Cerebellar cortex (tissue), 1 donor: ENCODE measurements at places on chromosomes 1 and 21.

- DNase-seq = no peak
Observed at GRCh38 chr1:99992760-99993467, 23.1 kb downstream of the SLC35A3 start.

- DNase-seq = no peak
Observed at GRCh38 chr1:214445199-214445598, 106.2 kb downstream of the PTPN14 start.

- no peak for DNase-seq
Observed at GRCh38 chr21:41548781-41549180, 40.8 kb upstream of the TMPRSS2 start.

DNA sequence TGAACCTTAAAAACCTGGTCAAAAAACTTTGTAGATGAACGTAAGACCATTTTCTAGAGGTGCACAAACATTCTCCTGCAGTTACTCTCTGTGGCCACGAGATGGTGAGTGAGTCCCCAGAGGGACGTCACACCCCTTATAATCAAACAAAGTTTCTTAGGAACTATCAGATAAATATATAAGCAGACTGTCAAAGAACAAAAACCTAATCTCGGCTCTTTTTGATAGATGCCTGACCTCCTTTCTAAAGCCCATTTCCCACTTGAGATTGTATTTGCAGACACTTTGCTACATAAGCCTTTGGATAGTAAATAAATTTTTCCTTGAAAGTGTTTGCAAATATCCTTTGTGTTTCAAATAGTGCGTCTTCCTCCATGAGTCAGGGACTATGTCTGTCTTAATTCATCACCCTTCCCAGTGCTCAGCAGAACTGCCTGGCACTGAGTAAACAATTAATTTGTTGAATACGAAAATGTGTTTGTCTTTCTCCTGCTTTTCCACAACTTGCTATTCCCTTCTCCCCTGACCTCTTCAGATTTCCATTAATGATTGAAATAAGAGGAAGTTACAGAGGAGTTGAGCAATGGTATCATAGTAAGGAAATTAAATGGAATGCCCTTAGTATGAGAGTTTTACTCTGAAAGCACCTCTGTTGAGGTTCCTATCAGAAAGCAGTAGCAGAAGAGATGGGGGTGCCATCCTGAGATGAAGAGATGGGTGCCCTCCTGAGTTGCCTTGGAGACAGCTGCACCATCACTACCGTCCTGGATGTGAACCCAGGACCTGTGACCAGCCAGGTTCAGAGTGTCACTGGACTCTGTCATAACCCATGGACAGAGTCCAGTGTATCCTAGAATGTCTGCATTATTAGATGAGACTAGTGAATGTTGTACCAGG lies 57.8 kb upstream of the RAVER2 start:
- peak; percentile 56 for DNase-seq

DNA sequence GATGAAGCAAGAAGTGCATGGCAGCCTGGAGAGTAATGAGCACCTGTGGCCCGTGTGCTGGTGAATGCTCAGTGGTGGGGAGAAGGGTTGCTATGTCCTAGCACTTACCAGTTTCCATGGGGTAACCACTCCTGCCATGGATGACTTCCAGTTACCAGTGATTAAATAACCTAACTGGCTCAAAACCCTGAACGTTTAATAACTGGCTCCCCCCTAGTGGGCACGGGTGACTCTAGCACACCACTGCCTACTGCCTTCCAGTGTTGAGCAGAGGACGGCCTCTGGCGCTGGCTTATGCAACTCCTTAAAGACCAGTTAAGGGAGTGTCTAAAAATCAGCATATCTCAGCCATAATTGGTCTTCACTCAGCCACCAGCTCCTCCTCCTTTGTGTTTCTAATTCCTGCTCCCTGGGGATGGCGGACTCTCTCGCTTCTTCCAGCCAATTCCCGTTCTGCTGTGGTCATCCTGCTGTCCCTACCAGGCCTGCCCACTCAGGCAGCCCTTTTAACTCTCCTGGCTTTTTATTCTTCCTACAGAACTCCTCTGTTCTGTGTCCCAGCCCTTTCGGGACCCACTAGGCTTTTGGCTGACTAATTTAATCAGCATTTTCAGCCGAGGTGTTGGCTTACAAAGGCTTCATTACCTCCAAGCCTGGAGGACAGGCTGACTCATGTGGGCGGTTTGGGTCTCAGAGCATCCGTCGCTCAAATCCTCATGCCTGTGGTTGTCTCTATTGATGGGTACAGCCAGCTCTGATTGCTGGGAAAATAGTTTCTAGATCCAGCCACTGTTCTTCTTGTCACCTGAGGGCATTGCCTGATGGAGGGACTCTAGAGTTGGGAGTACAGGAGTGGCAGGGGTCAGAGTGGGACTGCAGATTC lies 332.4 kb downstream of the CAMTA1 start:
- no peak for DNase-seq

GRCh38 chr1:28104866-28105467 lies 16.6 kb upstream of the EYA3 start:
- DNase-seq = peak; percentile 41

DNA sequence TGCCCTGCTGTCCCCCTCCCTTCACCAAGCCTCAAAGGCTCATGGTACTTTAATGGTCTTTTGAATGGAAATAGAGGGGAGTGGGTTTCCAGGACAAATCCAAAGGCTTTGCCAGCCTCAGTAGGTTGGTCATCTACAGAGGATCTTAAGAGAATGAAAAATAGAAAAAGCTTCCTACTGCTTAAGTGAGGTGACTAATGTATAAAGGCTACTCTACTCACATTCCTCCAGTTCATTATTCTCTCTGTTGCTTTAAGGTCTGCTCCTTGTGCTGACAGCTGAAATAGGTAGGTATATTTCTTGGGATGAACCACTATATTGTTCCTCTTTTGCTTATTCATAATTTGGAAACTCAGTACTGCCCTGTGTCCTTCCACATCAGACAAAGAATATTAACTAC lies 10.4 kb upstream of the CHIA start:
- no peak for DNase-seq

- no peak for DNase-seq
Observed at GRCh38 chr1:244869950-244870349, 5.6 kb upstream of the HNRNPU start.

DNA sequence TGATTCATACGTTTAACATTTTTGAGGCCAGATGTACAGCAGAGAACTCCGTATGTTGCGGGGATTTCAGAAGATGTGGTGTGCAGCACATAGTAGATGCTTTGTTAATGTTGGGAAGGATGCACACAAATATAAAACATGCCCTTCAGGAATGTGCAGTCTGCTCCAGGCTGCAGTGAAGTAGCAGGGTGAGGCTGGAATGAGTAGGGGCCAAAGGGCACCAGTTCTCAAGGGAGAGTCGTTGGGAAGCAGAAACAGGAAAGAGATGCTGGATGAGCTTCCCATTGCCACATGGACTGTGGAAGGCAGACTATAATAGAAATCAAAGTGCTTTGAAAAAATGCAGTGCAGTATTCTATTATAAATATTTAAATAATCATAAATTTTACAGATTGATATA lies 126.9 kb downstream of the NOS1AP start:
- DNase-seq = no peak

DNA sequence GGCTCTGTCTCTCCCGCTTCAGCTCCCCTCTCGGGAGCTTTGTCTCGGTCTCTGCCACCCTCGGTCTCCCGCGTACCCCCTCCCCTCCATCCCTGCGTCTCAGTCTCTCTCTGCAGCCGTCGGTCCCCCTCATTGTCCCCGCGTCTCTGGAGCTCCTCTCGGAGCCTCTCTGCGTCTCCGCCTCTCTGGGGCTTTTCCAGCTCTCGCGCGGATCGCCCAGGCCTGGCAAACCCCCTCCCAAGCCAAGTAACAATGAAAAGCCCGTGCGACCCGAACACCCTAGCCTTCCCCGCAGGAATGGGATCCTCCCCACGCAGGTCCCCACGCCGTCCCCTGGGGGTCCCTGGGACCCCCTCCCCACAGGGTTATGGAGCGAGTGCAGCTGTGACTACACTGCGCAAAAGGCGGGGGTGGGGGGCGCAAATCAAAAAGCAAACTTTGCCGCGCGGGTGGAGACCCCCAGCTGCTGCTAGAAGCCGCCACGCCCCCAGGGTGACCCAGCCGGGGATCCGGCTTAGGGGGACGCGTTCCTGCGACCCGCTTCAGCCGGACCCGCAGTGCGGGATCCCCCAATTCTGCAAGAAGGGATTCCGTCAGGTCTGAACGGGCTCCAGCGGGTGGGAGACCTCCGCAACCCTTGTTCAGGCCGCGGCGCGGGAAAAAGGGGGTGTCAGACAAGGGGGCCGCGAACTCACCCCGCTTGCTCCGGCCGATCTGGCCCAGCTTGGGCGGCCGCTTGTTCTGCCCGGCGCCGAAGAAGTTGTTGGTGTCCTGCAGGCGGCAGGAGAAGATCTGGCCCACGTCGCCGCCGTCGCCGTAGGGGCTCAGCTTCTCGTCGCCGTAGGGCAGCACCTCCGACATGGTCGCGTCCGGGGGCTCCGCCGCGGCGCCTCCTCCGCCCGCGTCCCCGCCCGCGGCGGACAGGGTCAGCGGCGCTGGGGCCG lies 1.2 kb downstream of the CAMK2N1 start:
- DNase-seq = no peak

DNA sequence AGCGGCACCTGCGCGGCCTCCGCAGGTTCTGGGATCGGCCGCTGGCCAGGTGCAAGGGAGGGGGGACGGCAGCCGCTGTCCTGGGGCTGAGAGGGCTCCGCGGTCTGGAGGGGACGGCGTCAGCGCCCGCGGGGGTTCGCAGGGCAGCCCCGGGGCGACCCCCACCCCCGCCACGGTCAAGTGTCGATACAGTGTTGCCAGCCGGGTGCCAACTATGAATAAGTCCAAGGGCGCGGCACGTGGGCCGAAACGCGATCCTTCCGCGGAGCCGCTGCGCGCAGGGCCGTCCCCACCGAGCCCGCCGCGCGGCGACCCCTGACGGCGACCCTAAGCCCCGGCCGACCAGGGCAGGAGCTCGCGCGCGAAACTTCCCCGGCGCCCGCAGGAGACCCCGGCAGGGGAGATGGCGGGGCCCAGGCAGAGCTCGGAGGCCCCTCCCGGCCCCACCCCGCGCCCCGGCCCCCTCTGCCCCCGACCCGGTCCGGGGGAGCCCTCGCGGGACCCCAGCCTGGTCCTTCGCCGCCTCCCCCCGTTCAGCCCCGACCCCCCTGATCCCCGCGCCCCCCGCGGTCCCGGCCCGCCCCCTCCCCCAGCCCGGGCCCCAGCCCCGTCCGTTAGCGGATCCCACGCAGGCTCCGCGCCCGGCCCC lies 586 bp upstream of the AGPAT3 start:
- DNase-seq = peak; percentile 23

- DNase-seq = no peak
Observed at GRCh38 chr1:193685986-193686385, 499.6 kb upstream of the B3GALT2 start.
